ENCODE measurements at places on chromosomes 5 and 9.

DNA sequence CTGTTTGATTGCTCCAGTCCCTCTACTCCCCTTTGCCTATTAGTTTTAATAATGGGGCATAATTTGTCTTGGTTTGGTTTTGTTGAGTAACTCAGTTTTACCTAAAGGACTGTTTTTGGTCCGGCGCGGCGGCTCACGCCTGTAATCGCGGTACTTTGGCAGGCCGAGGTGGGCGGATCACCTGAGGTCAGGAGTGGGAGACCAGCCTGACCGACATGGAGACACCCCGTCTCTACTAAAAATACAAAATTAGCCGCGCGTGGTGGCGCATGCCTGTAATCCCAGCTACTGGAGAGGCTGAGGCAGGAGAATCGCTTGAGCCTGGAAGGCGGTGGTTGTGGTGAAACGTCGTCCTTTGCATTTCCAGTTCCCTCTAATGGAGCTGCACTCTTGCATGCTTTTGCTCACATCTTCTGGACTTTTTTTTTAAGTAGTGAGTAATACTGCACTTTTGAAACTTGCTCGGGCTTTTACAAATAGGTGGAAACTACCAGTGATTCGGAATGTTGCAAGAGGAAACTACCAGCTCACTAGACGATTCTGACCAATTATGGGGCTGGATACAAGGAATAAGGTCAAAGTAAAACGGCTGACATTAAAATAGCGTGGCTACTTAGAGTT is 721 bp upstream of the MAML1 start:
- DNase-seq, result no peak

- no peak for DNase-seq
Measured at GRCh38 chr5:92980491-92980890, 600.5 kb downstream of the NR2F1-AS1 start.

DNA sequence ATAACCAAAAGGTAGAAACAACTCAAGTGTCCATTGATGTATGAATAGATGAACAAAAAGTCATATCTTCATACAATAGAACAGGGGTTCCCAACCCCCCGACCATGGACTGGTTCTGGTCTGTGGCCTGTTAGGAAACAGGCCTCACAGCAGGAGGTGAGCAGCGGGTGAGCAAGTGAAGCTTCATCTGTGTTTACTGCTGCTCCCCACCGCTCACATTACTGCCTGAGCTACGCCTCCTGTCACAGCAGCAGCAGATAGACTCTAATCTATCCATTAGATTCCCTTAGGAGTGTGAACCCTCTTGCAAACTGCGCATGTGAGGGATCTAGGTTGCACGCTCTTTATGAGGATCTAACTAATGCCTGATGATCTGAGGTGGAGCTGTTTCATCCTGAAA is 478.0 kb downstream of the BRINP1 start:
- no peak for DNase-seq

GRCh38 chr5:144024545-144024944 is 145.9 kb downstream of the YIPF5 start:
- DNase-seq, result no peak

DNA sequence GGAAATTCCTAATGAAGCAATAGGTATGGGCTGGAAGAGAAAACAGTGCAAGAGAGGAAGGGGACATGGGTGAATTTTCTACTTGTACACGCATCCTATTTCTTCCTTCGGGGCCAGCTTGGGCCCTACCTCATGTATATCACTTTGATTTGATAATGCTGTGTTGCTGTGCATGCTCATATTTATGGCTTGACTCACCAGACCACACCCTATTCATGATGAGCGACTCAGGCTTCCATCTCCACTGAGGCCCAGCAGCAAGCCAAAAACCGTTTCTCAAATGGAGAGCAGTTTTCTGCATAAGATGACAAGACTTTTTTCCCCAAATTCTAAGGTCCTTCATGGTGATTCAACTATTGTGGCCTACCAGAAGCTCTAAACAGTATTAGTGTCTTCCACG is 2039.1 kb upstream of the CDH9 start:
- DNase-seq, result no peak

Measured in KG1 (cell line).